HL-60 (cell line): ENCODE measurements at places on chromosomes 1 and 21.

- peak; percentile 43 for DNase-seq
Measured at GRCh38 chr21:33212159-33212851, 17.4 kb upstream of the IFNAR2 start.

DNA sequence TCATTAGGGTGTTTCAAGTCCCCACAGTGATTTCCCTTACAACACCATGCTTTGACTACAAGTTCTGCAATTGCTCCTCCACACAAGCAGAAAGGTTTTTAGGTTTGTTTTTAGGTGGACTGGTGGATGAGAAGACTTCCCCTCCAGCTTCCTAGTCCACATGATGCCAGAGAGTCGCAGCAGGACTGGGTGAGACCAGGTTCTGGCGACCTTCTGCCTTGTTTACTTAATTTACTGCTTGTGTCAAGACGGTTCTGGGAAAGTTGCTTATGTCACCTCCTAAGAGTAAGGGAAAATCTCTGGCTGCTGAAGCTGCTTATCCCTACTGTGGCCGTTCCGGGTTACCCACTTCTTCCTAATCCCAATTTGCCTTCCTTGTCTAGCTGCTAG is 76.4 kb downstream of the GLUL start:
- DNase-seq, result no peak

DNA sequence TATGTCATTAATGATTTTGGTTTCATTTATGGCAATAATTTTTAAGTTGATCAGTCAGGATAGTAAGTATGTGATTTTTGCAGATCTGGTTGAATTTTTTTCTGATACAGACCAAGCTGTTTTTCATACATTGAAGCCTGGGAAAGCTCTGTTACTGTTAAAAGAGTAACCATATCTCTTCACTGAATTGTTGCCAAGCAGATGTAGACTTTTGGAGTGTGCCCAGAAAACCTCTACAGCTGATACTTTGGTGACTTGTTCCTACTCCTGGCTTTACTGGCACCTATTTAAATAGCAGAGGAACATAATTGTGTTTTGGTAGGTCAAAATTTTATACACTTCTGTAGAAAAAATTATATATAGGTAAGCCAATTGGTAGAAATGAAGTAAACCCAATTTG is 49.4 kb downstream of the NFIA start:
- DNase-seq, result no peak

DNA sequence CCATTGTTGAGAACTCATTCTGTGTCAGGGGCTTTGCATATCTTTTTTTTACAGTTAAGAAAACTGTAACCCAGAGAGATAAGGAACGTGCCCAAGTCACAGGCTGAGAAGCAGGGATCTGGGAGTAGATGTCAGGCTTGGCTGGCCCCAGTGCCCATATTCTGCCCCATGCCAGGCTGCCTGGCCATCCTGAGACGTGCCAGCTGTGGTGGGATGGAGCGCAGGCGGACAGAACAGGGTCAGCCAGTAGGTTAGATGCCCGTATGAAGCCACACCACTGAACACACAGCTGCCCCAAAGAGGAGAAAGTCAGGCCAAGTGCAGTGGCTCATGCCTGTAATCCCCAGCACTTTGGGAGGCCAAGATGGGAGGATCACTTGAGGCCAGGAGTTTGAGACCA is 55.9 kb downstream of the SLC66A1 start:
- no peak for DNase-seq

DNA sequence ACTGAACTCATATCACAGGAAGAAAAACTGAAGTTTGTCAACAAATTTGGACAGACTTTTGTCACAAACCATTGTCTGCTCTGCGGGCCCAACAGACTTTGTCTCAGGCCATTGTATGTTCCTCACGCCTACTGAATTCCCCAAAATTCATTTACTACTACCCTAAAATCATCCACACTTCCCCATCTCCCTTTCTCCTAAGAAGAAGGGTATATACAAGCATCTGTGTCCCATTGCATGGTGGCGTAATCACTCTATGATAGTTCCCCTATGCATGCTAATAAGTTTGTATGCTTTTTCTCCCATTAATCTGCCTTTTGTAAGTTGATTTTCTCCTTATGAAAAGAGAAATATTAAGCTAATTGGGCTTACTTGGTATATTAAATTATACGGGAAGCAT is 54.9 kb upstream of the ATF3 start:
- DNase-seq, result no peak
